ENCODE measurements at places on chromosomes 2 and 18.

GRCh38 chr2:705971-706511, 28.8 kb upstream of the TMEM18 start:
- DNase-seq: peak; percentile 40

DNA sequence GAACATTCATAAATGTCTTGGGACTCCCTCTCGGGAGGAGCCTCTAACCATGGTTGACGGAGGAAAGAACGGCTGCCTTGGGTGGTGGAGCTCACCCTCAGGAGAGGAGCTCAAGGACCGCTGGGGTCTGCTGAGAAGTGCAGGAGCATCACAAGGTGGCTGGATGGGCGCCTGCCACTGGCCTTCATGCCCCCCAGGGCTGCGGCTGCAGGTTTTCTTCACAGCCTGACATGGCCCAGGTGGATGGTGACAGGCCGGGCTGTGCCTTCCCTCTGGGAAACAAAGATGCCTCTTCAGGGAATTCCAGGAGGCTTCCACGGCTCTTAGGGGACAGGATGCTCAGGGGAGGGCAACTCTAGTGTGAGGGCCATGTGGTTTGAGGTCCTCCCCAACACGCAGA, 119.5 kb upstream of the PXDN start:
- DNase-seq: no peak

DNA sequence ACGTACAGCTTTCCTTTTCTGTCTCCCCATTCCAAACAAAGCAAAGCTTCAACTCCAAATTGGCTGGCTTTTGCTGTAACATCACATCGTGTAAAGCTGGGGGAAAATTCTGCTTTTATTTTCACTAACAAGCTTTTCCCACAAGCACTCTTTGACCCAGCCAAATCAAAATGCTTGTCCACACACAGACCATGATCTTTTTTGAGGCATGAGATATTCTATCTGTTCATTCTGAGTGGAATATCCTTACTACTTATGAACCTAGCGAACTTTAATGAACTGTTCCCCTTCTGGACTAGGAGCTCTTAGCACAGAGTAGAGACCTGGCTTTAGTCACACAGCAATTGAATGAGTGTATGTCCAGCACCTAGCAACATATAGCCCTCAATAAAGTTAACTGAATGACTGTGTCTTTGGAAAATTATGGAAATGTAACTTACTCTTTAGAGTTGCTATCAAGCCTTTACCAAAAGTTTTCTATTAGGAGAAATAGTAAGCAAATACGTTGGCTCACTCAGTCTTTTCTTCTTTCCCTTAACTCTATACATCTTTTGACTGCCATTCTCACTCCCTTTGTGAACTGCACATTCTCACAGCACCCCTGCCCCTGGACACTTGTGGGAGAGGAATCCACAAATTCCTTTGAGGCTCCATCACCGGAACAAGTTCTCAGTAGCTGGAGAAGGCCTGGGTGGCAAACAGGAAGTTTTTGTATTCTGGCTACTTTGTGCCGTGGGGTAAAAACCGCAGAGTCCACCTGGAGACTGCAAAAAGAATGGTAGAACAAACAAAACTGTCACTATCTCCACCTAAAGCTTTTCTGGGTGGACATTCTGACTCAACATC, 1.3 kb upstream of the UBE2E3 start:
- DNase-seq: no peak

- no peak for DNase-seq
These were observed 87.3 kb downstream of the MALT1 start for GRCh38 chr18:58758606-58759005.

- DNase-seq: no peak
These were observed 17.6 kb downstream of the HDAC4 start for GRCh38 chr2:239383036-239383758.

DNA sequence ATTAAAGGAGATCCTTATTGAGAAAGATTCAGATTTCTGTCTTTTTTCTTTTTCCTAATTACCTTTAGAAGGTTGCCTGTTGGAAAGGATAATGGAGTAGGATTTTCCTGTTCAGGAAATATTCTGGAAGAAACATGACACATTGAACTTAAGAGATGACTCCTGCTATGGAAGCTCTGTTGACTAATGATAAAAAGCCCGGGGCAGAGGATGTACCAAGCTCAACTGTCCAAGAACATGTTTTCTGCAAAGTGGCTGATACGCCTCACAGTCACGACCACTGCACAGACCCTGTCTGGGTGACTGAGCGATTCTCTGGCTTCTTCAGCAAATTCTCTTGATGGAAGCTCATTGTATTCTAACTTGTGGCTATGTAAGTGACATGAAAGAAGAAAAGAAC, 86.2 kb upstream of the THOC1 start:
- no peak for DNase-seq

- no peak for DNase-seq
These were observed 148.0 kb downstream of the TTC32 start for GRCh38 chr2:19753818-19754217.

DNA sequence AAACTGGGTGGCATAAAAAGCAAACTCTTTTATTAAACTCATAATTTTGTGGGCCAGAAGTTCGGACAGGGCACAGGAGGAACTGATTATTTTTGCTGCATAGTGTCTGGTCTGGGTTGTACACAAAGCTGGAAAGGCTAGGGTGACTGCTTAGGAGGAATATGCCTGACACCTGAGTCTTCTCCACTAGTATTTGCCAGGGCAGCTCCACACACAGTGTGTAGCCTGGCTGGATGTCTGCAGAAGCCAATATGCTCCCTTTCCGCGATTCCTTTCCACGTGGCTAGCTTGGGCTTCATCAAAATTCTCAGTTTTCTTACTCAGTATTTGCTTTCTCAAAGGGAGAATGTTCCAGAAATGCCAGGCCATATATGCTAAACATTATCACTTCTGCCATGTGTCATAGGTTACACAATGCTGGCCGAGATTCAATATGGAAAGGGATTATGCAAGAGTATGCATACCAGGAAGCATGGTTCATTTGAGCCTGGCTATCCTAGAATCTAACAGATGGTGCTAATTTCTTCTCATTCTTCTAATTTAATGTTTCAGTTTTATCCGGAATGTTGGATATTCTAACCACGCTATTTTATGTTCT, 142.7 kb upstream of the DOK6 start:
- DNase-seq: no peak

- DNase-seq: no peak
These were observed 46.3 kb downstream of the EXOC6B start for GRCh38 chr2:72779495-72779894.

GRCh38 chr18:32772581-32773381, at the start of gene KLHL14:
Gene KLHL14 (minus strand): TSS chr18:32773023. CDS start chr18:32770591, 2,432 bp downstream.
- DNase-seq: no peak

- DNase-seq: no peak
These were observed 2.9 kb downstream of the TNFRSF11A start for GRCh38 chr18:62327977-62328376.

- no peak for DNase-seq
These were observed 289.6 kb downstream of the CALCRL start for GRCh38 chr2:187158452-187158851.

GRCh38 chr2:141848191-141848590, 282.6 kb downstream of the LRP1B start:
- no peak for DNase-seq

Measured in activated CD8-positive, alpha-beta T cell treated with anti-CD3 and anti-CD28 coated beads for 36 hours (primary cell).